ENCODE measurements at places on chromosomes 2 and 18. TPM values are rescaled to one million over a fixed set of nuclear protein-coding genes. Genes with fewer than 3 reads are reported as not detected.

Gene TNS1
- 1.3 TPM for total RNA-seq

Gene TP53I3
- total RNA-seq: 0.68 TPM

Gene MPP4
- not detected for total RNA-seq

Gene OXER1
- total RNA-seq: not detected

Gene MYO1B
- total RNA-seq: 0.73 TPM

Gene WDFY1
- 38.7 TPM for total RNA-seq

Gene ANKRD62
- not detected for total RNA-seq

Gene LAMA1
- not detected for total RNA-seq

Gene ADAM23
- total RNA-seq: 14.2 TPM

Gene TBR1
- total RNA-seq: not detected

Gene BCL11A
- 4.6 TPM for total RNA-seq

Gene SLC5A7
- total RNA-seq: not detected

Gene MCM6
- 27.1 TPM for total RNA-seq

Gene POLR1A
- total RNA-seq: 22.0 TPM

Measured in T-cell (primary cell).